ENCODE measurements at places on chromosomes 7 and 10. TPM values are rescaled to one million over a fixed set of nuclear protein-coding genes. Genes with fewer than 3 reads are reported as not detected.

GRCh38 chr7:152076324-152076821 lies 50.9 kb downstream of the GALNT11 start:
- no peaks in the 10 kb centered on the region for H3K27me3 ChIP-seq
- H3K4me1 ChIP-seq, result no peaks in the 10 kb centered on the region
- no peak overlapping the region for H3K4me3 ChIP-seq
- no peak overlapping the region for H3K27ac ChIP-seq

GRCh38 chr7:99422625-99423024 lies 13.9 kb downstream of the BUD31 start:
- H3K27me3 ChIP-seq, result no peaks in the 10 kb centered on the region
- H3K27ac ChIP-seq, result no peak overlapping the region
- H3K4me3 ChIP-seq, result no peak overlapping the region
- no peak for DNase-seq

- H3K4me3 ChIP-seq, result no peak overlapping the region
- H3K36me3 ChIP-seq, result no peaks in the 10 kb centered on the region
- DNase-seq, result no peak
Observed at GRCh38 chr10:1544929-1545328, 192.4 kb downstream of the ADARB2 start.

Gene PDE1C
- total RNA-seq, result not detected

Gene CALML3
- total RNA-seq, result not detected

DNA sequence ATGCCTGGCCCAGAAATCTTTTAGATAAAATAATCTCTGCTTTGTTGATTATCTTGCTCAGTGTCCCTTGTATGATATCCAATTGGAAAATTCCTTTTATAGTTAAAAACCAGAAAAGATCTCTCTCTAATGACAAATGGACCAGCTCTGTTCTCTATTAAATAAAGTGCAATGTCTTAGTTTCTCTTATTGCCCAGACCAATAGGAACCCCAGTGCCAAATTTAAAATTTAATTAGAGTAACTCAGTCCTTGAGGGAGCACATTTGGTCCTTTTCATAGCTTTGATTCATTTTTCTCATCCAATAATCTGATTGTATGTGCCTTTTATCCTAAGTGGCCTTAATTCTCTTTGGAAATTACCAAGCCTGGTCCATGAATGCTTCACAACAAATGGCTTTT lies 158.9 kb upstream of the FOXK1 start:
- H3K27me3 ChIP-seq, result no peaks in the 10 kb centered on the region
- no peak overlapping the region for H3K27ac ChIP-seq
- no peaks in the 10 kb centered on the region for H3K36me3 ChIP-seq
- no peak for DNase-seq

- no peak for DNase-seq
- H3K4me1 ChIP-seq, result peaks cover 8% of the 10 kb centered on the region
- H3K4me3 ChIP-seq, result no peak overlapping the region
- no peaks in the 10 kb centered on the region for H3K27me3 ChIP-seq
- no peak overlapping the region for H3K27ac ChIP-seq
Observed at GRCh38 chr10:132004052-132004451, 22.3 kb upstream of the BNIP3 start.

Gene RBAK
- total RNA-seq, result 24.5 TPM

DNA sequence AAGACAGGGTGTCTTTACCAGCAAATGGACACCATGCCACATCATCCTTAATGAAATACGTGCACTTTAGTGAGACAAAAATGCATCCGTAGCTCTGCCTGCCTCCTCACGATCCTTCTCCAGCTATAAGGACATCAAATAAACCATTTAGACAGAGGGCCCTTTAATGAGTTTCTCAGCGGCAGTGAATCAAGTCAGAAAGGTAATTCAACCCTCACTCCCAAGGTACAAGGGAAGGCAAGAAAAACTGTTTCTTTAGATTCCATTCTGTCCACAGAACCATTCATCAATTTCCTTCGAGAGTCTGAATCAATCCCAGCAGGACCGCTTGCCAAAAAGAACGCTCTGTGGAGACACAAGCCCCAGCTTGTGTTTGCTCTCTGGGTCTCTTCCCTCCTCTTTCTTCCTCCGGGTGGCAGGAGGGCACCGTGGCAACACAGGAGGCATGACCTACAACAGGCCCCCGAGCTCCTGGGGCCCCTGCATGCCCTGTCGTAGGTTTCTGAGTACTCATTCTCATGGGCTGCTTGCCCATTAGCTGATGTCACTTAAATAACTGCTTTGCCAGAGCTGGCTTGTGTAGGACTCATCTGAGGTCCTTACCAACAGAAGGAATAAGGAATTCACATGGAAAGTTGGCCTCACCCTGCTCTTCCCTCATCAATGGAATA lies 297.8 kb upstream of the PRKCQ start:
- no peaks in the 10 kb centered on the region for H3K27me3 ChIP-seq
- H3K27ac ChIP-seq, result no peak overlapping the region
- DNase-seq, result no peak
- no peaks in the 10 kb centered on the region for H3K4me1 ChIP-seq
- no peak overlapping the region for H3K4me3 ChIP-seq

Gene DLX5
- total RNA-seq, result not detected

Gene CHST15
- 0.07 TPM for total RNA-seq

GRCh38 chr7:140559410-140559809 lies 80.1 kb upstream of the MKRN1 start:
- no peaks in the 10 kb centered on the region for H3K36me3 ChIP-seq
- H3K4me3 ChIP-seq, result no peak overlapping the region
- H3K27ac ChIP-seq, result no peak overlapping the region
- no peaks in the 10 kb centered on the region for H3K4me1 ChIP-seq

- DNase-seq, result no peak
- H3K27me3 ChIP-seq, result no peaks in the 10 kb centered on the region
- H3K4me3 ChIP-seq, result no peak overlapping the region
- H3K36me3 ChIP-seq, result no peaks in the 10 kb centered on the region
Observed at GRCh38 chr10:35456784-35457183, 120.5 kb downstream of the CCNY start.

- DNase-seq, result no peak
- no peaks in the 10 kb centered on the region for H3K27me3 ChIP-seq
- H3K4me1 ChIP-seq, result no peaks in the 10 kb centered on the region
- no peaks in the 10 kb centered on the region for H3K36me3 ChIP-seq
Observed at GRCh38 chr10:24278176-24278889, 69.4 kb downstream of the KIAA1217 start.

- DNase-seq, result peak; percentile 57
- H3K27ac ChIP-seq, result no peak overlapping the region
- no peaks in the 10 kb centered on the region for H3K36me3 ChIP-seq
- H3K27me3 ChIP-seq, result no peaks in the 10 kb centered on the region
- no peak overlapping the region for H3K4me3 ChIP-seq
Observed at GRCh38 chr7:83947260-83947659, 247.3 kb downstream of the SEMA3A start.

- H3K27me3 ChIP-seq, result no peaks in the 10 kb centered on the region
- no peak overlapping the region for H3K4me3 ChIP-seq
- no peaks in the 10 kb centered on the region for H3K36me3 ChIP-seq
- no peak overlapping the region for H3K27ac ChIP-seq
Observed at GRCh38 chr10:14658331-14659127, 116.2 kb downstream of the FAM107B start.
